Sigmoid colon (tissue), 7 donors: ENCODE measurements at places on chromosomes 1 and 21.
A peak's percentile ranks its signal among the peaks of the same experiment; 100 is the strongest.

DNA sequence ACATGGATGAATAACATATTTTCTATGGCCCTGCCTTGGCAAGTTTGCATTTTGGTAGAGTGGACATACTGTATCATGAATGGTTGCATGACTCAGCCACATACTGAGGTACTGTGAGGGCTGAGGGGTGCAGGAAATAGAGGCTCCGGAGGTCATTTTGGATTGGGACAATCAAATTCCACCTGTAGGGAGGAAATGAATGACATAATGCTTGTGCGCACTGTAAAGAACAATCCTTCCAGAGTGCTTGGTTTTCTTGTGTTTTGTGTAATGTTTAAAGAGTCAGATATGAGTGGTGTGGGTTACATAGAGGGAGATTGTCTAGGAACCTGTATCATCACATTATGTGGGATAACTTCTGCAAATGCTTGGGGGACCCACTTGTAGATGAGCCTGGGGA lies 329.9 kb upstream of the PROX1 start:
- H3K4me3 ChIP-seq: no peak overlapping the region
- H3K27ac ChIP-seq: no peak overlapping the region
- no peaks in the 10 kb centered on the region for H3K4me1 ChIP-seq
- DNase-seq: no peak
- no peaks in the 10 kb centered on the region for H3K36me3 ChIP-seq

DNA sequence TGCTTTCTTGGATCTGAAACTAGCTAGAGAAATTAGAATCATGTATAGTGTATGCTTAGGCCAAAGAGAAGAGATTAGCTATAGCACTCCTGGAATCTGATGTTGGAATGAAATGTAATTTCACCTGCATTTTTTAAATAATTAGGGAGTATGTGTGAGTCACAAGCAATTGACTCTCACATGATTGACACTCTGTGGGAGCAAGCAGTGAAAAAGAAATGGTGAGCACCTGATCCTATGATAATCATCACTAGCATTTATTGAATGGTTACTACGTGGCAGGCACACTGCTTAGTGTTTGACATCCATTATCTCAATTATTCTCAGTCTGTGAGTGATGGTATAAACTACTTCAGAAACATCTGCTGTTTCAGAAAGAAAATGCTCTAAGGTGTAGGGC lies 176.6 kb downstream of the NRIP1 start:
- H3K36me3 ChIP-seq: no peaks in the 10 kb centered on the region
- H3K4me3 ChIP-seq: no peak overlapping the region
- no peaks in the 10 kb centered on the region for H3K27me3 ChIP-seq
- no peak overlapping the region for H3K27ac ChIP-seq
- no peaks in the 10 kb centered on the region for H3K4me1 ChIP-seq
- no peak for DNase-seq

DNA sequence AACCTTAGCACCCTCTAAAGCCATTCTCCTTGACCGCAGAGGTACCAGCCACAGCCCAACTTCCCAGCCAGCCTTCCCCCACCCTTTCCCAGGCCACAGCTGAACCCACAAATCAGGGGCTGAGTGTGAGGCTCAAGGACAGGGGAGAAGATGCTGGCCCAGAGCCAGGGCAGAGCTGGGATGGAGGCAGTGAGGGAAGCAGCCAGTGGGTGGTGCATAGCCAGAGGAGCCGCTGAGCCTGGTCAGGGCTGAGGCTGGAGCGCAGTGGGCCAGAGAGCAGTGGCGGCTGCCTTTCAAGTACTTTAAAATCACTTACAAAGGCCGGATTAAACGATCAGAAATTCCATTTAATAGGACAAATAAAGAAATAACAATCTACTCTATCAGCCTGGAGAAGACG lies 36.3 kb downstream of the DMAP1 start:
- peak; percentile 71 for DNase-seq
- H3K4me1 ChIP-seq: no peaks in the 10 kb centered on the region
- H3K27ac ChIP-seq: no peak overlapping the region
- no peak overlapping the region for H3K4me3 ChIP-seq
- no peaks in the 10 kb centered on the region for H3K27me3 ChIP-seq
- H3K36me3 ChIP-seq: peaks cover 20% of the 10 kb centered on the region

GRCh38 chr21:23612210-23612609 lies 1995.1 kb downstream of the MRPL39 start:
- no peak overlapping the region for H3K27ac ChIP-seq
- H3K4me3 ChIP-seq: no peak overlapping the region
- H3K27me3 ChIP-seq: no peaks in the 10 kb centered on the region
- H3K36me3 ChIP-seq: no peaks in the 10 kb centered on the region

GRCh38 chr1:13682444-13682843 lies 17.5 kb upstream of the PRDM2 start:
- no peaks in the 10 kb centered on the region for H3K36me3 ChIP-seq
- DNase-seq: no peak
- no peaks in the 10 kb centered on the region for H3K27me3 ChIP-seq
- no peak overlapping the region for H3K4me3 ChIP-seq
- no peak overlapping the region for H3K27ac ChIP-seq
